Thymus (tissue), 14 donors: ENCODE measurements at places on chromosomes 3 and 15.

GRCh38 chr15:75098404-75098803 is 75.0 kb downstream of the PPCDC start:
- H3K4me1 ChIP-seq, result peaks cover 4% of the 10 kb centered on the region
- no peak overlapping the region for H3K4me3 ChIP-seq
- H3K27ac ChIP-seq, result no peak overlapping the region
- no peaks in the 10 kb centered on the region for H3K36me3 ChIP-seq
- H3K27me3 ChIP-seq, result no peaks in the 10 kb centered on the region

DNA sequence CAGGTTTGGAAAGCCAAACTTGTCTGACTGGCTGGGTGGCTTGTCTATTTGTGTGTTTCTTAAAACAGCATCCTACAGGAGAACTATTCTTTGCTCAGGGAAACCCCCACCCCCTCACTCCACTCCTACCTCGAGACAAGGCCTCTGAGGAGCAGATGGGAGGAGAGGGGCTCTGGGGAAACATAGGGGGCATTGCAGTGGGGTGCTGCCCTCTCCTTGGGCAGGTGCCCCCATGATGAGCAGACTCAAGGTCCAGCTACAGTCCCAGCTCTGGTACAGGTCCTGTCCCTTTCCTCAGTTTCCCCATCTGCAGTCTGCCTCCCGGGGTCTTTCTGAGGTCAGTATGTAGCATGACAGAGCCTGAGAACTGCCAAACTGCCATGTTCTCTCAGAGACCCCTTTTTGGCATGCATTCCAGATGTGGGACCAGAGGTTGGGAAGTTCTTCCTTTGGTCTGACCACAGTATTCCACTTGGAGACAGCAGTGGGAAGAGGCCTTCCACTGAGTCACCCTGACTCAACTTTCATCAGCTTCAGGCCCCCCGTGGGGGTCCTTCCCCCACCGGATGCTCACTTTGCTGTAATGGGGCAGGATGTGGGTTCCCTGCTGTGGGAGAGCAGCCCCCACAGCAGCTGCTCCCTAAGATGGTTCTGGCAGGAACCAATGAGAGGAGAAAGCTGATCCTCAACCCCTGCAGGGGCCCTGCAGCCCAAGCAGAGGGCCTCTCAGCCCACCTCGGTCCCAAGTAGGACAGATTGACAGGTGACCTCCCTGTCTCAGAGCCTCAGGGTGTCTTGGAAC is 32.3 kb upstream of the CYP11A1 start:
- peak overlapping the region; percentile 22 for H3K4me3 ChIP-seq
- H3K4me1 ChIP-seq, result peaks cover 98% of the 10 kb centered on the region

DNA sequence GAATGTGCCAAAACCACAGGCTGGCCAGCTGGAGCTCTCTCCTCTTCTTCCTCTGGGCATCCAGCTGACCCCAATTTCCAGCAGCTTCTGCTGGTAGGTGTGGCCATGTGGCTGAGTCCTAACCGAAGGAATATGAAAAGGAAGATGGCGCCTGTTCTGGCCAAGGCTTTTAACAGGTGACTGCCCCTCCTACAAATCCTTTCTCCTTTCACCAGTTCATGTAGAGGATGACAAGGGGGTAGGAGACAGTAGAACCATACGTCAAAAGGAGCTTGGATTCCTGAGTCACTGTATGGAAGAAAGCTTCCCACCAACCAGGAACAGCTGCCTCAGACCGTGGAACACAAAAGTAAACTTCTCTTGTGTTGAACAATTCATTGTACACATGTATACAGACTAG is 316.7 kb upstream of the IGF1R start:
- no peaks in the 10 kb centered on the region for H3K36me3 ChIP-seq
- no peaks in the 10 kb centered on the region for H3K4me1 ChIP-seq
- no peak overlapping the region for H3K27ac ChIP-seq
- no peak overlapping the region for H3K4me3 ChIP-seq

DNA sequence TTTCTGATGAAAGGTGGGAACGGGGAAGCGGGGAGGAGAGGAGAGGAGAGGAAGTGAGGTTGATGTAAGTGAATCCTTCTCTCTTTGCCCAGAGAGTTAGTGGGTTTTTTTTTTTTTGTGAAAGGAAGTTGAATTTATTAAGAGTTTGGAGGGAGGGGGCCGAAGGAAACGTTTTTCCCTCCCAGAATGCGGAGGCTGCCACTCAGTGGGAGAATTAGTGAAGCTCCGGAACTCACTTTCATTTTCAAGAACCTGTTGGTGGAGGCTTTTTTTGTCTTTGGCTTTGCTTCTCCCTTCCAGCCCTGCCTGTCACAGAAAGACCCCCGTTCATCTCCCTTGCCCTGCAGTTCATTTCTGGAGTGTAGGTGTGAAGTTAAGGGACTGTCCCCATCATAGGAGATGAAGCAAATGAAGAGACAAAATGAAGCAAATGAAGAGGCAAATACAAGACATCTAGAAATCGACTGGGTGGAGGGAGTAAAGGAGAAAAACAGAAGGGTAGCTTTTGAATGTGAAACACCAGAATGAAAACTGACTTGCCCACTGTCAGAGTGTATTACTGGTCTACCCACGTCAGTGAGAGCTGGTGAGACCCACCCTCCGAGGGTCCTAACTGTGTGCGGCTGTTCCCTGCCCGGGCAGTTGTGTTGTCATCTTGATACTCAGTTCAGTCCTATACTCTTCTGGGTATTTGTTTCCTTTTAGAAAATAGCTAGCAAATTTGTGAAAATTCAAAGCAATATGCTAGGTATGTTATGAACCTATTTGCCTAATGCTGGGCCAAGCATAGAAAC is 91.5 kb downstream of the ITPR1 start:
- H3K27me3 ChIP-seq, result no peaks in the 10 kb centered on the region
- peaks cover 5% of the 10 kb centered on the region for H3K4me1 ChIP-seq
- no peaks in the 10 kb centered on the region for H3K36me3 ChIP-seq
- DNase-seq, result no peak

DNA sequence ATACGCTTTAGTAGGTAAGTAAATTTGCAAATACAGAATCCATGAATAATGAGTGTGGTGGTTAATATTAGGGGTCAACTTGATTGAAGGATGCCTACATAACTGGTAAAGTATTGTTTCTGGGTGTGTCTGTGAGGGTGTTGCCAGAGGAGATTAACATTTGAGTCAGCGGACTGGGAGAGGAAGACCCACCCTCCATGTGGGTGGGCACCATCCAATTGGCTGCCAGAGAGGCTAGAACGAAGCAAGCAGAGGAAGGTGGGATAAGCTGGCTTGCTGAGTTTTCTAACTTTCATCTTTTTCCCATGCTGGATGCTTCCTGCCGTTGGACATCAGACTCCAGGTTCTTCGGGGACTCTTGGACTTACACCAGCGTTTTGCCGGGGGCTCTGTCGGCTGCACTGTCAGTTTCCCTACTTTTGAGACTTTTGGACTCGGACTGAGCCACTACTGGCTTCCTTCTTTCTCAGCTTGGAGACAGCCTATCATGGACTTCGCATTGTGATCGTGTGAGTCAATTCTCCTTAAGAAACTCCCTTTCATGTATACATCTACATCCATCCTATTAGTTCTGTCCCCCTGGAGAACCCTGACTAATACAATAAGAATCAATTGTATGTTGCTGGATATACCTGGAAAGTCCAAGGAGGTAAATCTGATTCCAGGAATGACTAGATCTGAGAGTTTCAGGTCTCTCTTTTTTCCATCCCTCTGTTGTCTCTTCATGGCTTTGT is 25.8 kb upstream of the NEDD4 start:
- H3K4me1 ChIP-seq, result no peaks in the 10 kb centered on the region
- H3K27me3 ChIP-seq, result no peaks in the 10 kb centered on the region
- H3K27ac ChIP-seq, result no peak overlapping the region
- DNase-seq, result no peak
- no peaks in the 10 kb centered on the region for H3K36me3 ChIP-seq
- H3K4me3 ChIP-seq, result no peak overlapping the region

- no peak overlapping the region for H3K27ac ChIP-seq
- no peaks in the 10 kb centered on the region for H3K4me1 ChIP-seq
- no peak overlapping the region for H3K4me3 ChIP-seq
- no peak for DNase-seq
- H3K36me3 ChIP-seq, result no peaks in the 10 kb centered on the region
Measured at GRCh38 chr3:119368298-119368697, 74.1 kb downstream of the ARHGAP31 start.

DNA sequence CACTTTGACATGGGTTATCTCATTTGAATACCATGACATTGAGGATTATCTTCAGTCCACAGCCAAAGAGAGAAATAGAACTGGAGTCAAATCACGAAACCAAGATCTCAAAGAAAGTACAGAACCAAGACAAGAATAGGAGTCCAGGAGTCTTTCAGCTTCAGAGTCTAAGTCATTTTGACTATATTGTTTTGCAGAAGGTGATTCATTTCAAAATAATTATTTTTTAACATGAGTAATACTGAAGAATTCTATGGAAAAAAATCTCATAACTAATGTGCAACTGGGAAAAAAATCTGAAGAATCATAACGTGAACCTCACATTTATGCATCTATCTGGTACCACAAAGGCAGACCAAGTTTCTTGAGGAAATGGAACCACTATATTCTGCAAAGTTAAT is 60.3 kb downstream of the UBE3A start:
- H3K4me1 ChIP-seq, result no peaks in the 10 kb centered on the region
- no peaks in the 10 kb centered on the region for H3K27me3 ChIP-seq
- no peak overlapping the region for H3K27ac ChIP-seq
- no peak for DNase-seq
